ENCODE measurements at places on chromosomes 6 and 20.

- no peak for DNase-seq
Observed at GRCh38 chr6:111087871-111088667, 766 bp downstream of the SLC16A10 start.

DNA sequence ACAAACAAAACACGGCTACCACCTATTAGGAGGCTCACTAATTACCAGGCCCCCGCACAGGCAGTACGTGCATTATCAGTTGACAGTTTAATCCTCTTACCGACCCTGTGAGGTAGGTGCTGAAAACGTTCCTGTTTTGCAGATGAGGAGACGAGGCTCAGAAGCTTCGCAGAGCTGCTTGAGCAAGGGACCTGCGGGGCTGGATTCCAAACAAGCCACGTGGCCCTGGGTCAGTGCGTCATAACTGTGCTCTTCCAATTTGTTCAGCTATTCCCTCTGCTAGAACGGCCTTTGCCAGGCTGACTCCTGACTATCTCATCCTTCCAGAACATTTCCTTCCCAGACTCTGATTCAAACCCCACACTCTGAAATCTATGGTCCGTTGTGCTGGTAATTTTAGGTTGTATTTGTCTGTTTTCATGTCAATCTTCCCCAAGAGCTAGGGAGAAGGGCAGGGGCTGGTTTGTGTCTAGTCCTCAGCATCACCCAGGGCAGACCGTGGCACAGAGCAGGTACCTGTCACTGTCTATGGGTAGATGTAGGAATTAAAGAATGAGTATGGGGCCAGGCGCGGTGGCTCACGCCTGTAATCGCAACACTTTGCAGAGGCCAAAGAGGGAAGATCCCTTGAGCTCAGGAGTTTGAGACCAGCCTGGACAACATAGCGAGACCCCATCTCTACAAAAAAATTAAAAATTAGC lies 28.8 kb upstream of the TLDC2 start:
- no peak for DNase-seq

- DNase-seq, result no peak
Observed at GRCh38 chr6:138467901-138468300, 31.4 kb downstream of the NHSL1 start.

GRCh38 chr20:25507385-25508082 lies 77.8 kb downstream of the NINL start:
- DNase-seq, result no peak

DNA sequence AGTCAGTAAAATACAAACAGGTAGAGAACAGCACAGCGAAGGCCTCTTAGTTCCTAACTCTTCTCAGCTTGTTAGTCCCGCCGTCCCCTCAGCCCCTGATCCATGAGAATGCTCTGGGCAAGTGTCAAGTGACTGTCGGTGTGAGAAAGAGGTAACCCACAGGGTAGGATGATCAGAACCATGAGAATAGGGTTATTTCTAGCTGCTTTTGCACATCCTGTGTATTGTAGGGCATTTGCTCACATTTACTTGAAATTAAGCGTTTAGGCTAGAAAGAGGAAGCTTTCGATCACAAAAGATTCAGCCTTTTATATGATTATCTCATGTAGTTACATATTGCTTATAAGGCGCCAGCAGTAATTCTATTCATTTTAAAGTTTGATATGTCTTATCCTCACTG lies 103.0 kb upstream of the PDE10A start:
- DNase-seq, result no peak
